ENCODE measurements at places on chromosomes 11 and 22.

GRCh38 chr22:26846645-26847044 lies 189.3 kb downstream of the MIAT start:
- no peak for DNase-seq

DNA sequence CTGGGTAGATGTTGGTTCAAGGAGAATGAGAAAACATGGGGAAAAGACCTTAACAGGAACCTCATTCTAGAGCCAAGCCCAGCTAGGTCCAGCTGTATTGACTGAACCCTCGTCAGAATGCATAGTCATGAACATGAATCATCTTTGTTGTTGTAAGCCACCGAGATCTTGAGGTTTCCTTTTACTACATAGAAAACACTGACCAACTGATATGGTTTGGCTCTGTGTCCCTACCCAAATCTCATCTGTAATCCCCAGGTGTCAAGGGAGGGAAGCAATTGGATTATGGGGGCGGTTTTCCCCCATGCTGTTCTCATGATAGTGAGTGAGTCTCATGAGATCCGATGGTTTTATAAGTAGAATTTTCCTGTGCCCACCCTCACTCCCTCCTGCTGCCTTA lies 19.4 kb upstream of the PHOX2A start:
- peak; percentile 51 for DNase-seq

DNA sequence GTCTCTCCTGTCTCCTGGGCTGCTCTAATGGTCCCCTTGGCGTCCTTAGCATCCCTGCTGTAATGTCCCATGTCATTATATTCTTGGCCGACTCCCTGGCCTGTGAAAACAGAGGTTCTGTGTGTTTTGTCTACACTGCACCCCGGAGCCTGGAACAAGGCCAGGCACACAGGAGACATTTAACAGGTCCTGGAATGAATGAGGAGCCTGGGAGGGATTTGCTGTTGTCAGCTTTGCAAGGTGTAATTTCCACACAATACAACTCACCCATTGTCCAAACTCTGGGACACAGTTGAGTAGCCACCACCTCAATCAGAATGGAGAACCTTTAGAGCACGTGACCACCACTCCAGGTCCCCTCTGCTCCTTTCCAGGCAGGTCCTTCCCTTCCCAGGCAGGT lies 14.9 kb upstream of the PDGFB start:
- no peak for DNase-seq

DNA sequence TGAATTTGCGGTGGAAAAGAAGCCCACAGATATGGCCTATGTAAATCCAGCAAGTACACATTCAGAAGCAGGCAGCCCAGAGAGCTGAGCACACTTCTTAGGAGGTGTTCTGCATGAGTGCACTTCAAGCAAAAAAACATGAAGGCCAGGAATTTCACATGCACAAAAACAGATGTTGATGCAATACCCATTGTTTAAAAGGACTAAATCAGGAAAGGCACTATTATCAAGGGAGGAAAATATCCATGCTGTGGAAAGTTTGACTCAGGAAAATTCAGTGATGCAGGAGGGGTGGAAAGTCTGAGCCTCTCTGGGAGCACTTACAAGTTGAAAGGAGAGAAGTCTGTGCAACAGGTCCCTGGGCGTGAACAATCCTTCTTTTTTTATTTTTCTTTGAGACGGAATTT lies 15.8 kb upstream of the CARS1 start:
- DNase-seq: no peak

DNA sequence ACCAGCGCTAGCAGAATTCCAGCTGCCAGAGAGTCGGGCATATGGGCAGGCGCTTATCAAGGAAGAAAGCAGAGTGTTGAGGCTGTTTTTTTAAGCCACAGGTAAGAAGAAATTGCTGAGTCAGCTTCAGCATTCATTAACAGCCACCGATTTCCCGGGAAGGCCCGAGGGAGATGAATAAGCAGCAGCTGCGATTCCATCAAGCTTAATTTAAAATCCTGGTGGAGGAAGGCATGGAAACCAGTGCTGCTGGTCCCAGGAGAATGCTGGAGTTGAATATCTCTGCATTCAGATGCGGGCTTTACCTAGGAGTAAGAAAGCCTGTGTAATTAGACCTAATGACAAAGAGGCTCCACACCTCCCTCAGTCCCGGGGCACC lies 168.8 kb downstream of the BRD1 start:
- DNase-seq: no peak

DNA sequence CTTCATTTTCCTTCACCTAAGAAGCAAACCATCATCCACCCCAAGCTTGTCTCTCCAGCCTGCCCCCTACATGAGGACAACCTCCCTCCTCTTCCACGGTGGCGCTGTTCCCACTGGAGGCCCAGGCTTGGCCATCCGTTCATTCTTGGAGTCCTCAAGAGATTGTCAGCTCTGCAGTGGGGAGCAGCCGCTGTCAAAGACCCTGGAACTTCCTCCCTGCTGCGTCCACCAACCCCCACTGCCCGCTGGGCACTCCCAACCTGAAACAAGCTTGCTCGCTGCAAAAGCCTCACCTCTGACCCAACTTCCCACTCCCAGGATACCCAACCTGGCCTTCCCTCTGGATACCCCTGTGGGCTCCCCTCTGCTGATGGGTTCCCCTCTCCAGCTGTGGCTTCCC lies 10.4 kb upstream of the CD81 start:
- no peak for DNase-seq

GRCh38 chr11:85133636-85134035 lies 493.5 kb downstream of the DLG2 start:
- DNase-seq: no peak

GRCh38 chr11:63837027-63837688 lies 1.8 kb upstream of the MARK2 start:
- DNase-seq: peak; percentile 96

DNA sequence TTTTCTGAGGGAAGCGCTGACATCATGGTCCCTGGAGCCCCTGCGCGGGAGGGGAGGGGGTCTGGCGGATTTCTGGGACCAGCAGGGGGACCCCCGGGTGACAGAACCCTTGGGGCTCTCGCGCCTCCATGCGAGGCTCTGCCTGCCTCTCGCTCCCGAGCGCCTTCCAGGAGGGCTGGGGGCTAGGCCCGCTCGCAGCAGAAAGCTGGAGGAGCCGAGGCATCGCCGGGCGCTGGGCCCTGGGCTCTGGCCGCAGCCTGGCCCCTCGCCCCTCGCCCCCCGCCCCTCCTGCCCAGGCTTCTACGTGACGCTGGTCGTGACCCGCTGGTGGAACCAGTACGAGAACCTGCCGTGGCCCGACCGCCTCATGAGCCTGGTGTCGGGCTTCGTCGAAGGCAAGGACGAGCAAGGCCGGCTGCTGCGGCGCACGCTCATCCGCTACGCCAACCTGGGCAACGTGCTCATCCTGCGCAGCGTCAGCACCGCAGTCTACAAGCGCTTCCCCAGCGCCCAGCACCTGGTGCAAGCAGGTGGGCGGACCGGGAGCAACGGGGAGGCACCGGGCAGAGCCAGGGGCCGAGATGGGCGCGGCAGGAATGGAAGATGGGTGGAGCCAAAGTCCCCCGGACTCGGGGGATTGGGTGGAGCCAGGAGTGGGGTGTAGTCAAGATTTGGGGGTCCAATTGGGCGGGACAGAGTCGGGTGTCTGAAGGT lies 5.4 kb downstream of the BEST1 start:
- DNase-seq: no peak

DNA sequence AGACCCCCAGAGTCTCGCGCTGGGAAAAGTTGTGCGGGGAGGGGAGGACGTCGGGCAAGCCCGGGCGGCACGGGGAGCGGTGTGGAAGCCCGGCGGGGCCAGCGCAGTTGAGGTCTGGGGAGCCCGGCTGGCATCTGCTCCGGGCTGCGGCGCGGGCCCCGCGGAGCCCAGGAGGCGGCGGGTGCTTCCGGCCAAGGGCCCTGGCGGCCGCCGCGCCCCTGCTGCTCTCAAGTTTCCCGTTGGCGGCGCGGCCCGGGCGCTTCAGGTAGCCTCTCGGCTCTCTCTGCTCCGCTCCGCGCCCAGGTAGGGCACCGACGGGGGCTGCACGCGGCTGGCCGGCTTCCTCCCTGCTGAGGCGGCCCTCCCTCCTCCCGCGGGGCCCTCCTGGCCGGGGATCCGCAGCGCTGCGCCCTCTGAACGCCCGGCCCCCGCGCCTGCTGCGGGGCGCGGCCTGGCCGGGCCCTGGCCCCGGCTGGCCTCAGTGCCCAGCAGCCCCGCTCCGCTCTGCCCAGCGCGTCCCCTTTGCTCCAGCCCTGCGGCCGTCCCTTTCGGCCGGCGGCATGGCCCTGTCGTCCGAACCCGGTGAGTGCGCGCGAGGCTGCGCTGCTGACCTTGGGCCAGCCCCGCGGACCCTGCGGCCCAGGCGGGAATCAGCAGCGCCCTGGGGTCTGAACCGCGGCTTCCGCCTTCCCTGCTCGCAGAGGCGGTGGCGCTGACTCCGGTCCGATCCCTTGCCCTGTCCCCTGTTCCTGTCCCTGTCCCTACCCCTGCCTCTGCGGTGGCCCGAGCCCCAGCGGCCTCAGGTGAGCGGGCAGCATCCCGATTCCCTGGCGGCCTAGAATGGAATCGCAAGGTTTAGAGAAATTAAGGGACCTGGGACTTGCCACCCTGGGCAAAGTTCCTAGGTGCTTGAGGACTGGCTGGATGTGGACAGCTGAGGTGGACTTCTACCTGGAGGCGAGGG lies 4.3 kb upstream of the AMPD3 start:
- peak; percentile 79 for DNase-seq

GRCh38 chr22:23369054-23369685 lies 188.9 kb downstream of the BCR start:
- no peak for DNase-seq

GRCh38 chr11:134062265-134063123 lies 6.4 kb upstream of the JAM3 start:
- no peak for DNase-seq

GRCh38 chr11:112103446-112103845 lies 16.8 kb downstream of the SDHD start:
- DNase-seq: no peak

DNA sequence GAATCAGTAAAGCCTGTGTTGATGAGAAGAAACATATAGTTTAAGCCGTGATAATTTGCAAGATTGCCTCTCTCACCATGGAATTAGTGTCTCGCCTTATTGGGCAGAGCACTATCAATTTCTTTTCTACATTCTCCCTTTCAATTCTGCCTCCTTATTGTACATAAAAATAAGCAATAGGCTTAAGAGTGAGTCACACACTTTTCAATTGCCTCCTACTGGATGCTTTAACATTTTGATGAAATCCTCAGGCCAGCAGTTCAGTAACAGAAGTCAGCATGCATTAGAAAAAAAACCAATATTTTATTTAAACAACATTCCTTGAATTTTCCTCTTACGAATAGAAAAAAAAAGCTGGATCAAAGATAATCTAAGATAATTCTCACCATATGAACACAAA lies 33.8 kb upstream of the VWA5A start:
- DNase-seq: no peak

DNA sequence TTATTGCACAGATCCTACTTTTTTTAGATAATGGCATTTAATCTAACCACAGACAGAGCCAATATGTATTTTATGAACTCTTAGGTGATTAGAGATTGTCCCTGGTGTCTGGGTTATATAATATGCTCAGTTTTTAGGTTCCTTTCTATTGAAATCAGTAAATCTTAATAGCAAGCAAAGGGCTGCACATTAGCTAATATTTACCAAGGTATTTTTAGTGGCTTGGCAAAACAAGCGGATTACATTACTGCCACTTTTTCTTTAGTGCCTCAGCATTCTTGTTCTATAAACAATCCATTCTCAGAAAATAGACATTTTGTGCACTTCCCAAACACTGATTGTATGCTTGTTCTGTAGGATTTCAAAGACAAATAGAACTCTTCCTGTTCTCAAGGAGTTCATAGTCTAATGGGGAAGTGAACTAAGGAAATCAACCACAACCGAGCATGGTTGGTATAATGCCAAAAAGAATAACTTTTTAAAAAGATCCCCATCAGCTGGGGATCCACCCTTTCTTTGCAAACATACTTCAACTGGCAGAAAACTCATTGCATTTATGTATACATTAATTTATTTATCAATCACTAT lies 23.8 kb downstream of the KCNJ1 start:
- no peak for DNase-seq

DNA sequence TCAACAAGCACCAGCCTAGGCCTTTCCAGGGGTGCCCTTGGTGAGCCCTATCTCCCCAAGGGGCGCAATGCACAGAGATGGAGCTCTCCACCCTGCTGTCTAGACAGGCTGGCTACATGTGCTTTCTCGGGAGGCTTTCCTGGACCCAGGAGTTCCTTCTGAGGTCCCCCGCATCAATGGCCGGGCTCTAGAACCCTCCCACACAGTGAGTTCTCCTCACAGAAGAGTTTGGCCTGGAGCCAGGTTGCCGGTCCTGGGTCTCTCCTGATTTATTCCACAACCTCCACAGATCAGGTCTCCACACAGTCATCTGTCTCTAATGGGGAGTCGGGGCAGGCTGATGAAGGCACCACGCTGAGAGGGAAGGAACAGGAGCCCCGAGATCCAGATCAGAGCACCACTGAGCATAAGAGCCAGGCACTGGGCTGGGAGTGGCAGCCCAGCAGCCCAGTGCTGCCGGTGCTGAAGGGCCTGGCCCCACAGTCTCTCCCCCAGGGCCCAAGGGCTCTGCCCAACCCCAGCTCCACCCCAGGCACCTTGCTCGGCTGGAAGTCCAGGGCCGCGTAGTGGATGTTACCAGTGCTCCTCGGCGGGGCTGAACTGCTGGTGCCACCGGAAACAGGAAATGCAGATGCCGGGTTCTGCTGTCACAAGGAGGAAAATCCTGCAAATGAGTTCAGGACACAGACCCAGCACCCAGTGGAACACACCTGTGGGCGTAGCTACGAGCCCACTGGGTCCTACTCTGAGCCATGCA lies 44.7 kb downstream of the GAB4 start:
- no peak for DNase-seq

- no peak for DNase-seq
Measured at GRCh38 chr22:37324340-37325038, 42.2 kb downstream of the CYTH4 start.

DNA sequence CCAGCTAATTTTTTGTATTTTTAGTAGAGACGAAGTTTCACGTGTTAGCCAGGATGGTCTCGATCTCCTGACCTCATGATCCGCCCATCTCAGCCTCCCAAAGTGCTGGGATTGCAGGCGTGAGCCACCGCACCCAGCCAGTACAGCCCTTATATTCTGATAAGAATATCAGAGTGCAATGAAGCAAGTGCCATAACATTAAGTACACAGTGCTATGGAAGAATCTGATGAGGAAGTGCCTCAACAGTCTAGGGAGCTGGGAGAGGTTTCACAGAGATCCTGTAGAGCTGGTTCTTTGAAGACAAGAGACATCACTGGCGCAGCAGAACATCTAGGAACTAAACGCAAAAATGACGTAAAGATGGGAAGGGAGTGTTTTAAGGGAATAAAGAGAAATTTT lies 2.1 kb downstream of the RTCB start:
- no peak for DNase-seq

DNA sequence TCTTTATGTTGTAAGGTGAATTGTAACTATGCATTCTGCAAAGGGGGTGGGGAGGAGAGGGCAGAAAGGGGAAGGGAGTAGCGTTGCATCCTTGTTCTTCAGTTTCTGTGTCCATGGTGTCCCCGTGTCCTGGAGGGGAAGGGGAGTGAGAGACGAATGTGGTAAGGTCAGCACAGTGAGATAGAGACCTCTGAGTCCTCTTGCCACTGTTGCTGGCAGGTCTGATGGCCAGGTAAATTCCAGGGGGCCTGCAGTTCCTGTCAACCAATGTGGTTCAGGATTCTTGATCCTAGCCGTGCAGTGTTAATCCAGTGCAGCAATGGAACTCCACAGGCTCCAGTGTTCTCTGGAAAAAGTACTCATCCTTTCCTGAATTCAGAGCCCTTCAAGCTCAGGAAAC lies 14.6 kb upstream of the ADSL start:
- no peak for DNase-seq

All from PC-3 (cell line).